Right hindlimb (tissue), 1 donor: ENCODE measurements at places on chromosomes 6 and 20.

DNA sequence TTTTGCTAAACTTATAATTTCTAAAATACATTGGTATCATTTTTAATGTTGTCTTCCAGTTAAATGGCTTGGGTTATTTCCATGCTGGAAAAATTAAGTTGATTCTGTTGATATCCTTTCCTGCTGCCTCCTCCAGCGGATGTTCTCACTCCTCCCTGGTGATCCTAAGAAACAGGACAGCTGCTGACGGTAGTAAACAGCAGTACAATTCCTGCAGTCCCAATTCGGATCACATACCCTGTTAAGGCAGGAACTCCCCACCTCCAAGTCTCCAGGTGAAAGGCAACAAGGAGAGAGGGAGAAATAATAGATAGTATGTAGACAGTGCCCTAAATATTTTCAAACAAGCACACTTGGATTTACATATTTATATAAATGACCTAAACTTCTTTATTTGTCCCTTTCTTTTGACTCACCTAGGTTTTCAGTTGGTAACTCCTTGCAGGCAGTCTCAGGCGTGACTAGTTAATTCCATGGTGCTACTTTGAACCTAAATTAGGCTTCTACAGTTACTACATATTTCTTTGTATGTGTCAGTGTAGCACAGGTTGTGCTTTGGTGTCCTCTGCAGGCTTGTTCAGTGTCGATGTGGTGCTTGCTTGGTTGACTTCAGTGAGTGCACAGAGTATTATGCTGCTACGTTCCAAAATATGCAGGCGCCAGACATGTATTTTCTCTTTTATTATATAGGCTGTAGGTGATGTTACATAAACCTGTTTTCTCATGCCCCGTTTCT lies 126.0 kb downstream of the ADGRB3 start:
- no peak for DNase-seq

GRCh38 chr6:168047841-168048723 lies 30.9 kb downstream of the FRMD1 start:
- DNase-seq = no peak

DNA sequence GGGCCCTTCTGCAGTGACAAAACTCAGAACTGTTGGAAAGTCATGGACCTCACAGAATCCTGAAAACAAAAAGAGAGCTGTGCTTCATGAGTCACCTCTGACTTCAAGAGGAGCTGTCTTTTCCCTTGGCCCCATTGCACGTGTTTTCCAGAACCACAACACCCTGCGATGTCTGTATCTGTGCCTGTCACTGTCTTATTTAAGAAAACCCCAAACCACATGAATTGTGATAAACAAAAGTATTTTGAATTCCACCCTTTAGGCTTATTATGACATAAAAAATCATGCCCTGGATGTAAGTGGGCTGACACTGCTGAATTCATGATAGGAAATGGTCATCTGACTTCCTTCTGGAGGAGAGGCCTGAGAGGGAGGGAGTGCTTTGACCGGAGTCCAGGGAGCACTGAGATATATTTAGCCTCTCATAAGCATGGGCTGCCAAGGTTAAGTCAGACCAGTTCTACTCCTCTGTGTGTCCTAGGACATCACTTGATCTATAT lies 96.4 kb upstream of the DUSP22 start:
- DNase-seq = peak; percentile 37

DNA sequence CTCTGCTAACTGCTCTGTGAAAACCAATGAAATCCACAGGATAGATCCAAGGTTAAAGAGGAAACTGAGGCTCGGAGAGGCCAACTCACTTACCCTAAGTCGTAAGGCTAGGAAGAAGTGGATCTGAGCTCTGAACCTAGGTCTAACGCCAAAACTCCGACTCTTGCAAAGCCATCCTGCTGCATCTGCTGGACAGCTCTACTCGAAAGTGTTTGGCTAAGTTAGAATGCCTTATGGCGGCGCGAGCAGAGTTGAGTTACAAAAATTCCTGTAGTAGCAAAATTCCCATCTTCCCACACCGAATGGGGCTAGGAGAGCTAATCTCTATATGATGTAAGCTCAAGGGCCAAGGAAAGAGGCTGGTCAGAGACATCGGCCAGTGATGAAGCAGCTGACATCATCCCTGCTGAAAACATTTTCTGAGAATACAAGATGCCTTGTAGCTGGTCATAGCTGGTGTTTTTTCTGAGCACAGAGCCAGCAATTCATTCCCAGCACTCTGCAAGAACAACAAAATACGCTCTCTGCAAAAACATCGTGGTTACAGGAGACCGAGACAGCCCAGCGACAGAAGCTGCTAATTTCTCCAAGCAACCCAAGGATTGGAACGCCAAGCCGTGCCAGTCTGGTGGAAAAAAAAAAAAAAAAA lies 1.8 kb downstream of the SPATA2 start:
- no peak for DNase-seq

- no peak for DNase-seq
These were observed 2.3 kb upstream of the SERPINB1 start for GRCh38 chr6:2844008-2844407.

- DNase-seq = no peak
These were observed 327.6 kb upstream of the ARID1B start for GRCh38 chr6:156449569-156449968.
